ENCODE measurements at places on chromosomes 13 and 19.

DNA sequence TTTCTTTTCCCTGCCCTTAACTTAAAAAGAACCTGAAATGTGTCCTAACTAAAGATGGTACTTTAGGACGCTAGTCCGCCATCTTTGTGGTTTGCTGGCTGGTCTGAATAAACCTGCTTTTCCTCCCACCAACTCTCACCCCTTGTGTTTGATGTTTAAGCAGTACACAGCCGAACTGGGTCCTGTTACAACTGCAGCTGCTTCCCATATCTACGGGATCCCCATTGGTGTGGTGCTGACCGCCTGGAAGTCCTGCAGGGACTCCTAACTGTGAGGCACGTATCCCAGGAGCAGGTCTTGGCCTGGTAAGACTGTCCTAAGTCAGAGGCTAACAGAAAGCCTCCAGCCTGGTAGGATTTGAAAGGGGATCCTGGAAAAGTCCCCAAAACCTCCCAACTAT is 40.9 kb upstream of the VSTM2B start:
- DNase-seq = no peak

DNA sequence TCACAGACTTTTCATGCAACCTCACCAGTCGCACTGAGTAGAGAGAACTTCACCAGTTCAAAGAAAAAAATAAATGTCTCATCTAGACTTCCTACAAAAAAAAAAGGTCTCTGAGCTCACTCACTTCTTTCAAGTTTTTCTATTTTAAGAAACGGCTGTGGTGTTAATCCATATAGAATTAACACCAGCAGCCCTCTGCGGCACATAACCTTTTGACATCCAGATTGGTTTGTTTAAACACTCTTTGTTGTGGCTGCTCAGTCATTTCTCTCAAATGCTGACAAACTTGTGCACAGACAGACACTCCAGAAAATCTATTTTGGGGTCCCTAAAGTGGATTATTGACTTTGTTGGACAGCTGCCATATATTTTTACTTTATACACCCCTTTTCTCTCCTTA is 874.9 kb downstream of the EFNB2 start:
- no peak for DNase-seq

DNA sequence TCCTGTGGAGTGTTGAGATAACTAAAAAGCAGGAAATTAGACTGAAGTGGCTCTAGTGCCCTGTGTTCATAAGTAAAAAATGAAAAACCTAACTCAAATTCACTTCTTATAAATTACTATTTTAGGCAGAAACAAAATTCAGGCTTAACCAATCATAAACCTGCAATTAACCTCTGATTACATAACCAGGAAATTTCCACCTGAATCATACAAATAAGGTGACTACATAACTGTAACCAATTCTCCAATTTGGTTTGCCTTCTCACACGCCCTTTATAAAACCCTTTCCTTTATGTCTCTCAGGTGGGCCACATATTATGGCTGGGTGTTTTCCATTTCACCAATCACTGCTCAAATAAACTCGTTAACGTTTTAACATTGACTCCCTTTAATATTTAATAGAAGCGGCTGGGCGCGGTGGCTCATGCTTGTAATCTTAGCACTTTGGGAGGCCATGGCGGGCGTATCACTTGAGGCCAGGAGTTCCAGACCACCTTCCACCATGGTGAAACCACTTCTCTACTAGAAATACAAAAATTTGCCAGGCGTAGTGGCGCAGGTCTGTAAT is 22.9 kb upstream of the ZNF724 start:
- no peak for DNase-seq

GRCh38 chr19:3245050-3245449 is 20.6 kb downstream of the CELF5 start:
- DNase-seq = no peak

DNA sequence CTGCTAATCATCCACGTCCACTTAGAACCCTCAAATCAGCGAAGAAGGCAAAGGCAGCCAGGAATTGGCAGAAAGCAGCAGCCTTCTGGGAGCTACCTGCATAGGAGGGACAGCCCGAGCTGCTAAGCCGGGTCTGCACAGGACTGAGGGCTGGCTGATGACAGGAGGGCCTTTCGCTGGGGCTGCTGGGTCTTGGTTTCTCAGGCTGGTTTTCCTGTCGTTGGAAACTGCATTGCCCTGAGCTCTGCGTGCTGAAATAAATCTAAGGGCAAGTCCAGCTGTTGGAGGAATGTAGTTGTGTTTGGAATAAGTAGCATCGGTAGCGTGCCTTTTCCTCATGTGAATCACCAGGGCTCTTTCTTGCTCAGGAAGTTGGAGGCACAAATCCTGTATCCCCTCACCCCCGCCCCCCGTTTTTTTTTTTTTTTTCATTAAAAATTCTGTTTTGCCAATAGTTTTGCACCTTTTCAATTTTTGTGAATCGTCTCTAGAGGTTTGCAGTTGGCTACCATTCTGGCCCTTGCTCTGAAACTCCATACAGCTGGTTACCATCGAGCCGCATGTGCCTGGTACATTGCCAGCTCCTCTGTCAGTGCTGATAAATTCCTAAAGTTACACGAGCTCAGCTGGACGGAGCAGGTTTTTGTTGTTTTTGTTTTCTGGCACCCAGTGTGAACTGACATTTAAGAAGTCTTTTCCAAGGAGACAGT is 193.9 kb upstream of the RNF113B start:
- DNase-seq = no peak
